Thoracic aorta (tissue), 2 donors: ENCODE measurements at places on chromosomes 1 and 21.

GRCh38 chr1:213724640-213725536, 262.9 kb upstream of the PROX1 start:
- DNase-seq, result no peak

- no peak for DNase-seq
Measured at GRCh38 chr1:184866991-184867788, 107.1 kb downstream of the NIBAN1 start.

DNA sequence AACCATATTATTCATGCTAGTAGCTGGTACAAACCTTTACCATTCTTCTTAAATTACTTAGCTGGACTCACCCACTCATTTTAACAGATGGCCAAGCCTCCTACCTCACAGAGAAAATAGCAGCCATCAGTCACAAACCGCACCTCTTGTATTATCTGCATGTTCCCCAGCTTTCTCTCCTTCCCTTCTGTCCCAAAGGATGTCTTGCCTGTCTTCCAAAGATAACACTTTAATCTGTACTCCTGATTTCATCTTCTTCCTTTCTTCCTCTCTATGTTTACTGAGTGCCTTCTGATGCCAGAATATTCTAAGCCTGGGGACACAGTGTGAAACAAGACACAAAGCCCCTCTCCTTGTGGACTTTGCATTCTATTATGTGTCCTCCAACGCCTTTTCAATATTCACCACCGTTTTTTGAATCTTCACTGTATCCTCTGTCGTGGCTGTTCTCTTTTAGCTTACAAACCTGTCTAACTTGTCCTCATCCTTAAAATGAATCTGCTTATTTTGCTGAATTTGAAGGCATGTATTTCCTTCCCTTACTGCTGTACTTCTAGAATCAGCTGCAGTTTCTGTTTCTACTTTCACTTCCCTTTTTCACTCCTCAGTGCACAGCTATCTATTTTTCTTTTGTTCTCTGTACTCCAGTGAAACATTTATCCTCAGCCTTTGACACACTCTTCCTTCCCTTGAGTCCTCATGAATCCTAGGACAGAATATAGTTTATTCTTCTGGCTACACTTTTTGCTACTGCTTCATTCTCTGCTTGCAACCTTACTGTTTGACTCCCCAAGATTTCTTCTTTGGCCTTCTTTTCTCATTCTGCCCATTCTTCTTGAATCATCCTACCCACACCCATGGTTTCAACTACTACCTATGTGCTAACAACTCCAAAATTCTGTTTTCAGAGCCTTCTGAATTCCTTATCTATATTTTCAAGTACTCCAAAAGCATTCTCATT, 216.9 kb upstream of the SAMSN1 start:
- DNase-seq, result no peak

GRCh38 chr1:38833146-38833545, 26.4 kb downstream of the RRAGC start:
- DNase-seq, result no peak

GRCh38 chr1:111470596-111470995, 3.2 kb upstream of the C1orf162 start:
- DNase-seq, result no peak

- no peak for DNase-seq
Measured at GRCh38 chr1:159895286-159895685, 4.7 kb downstream of the CFAP45 start.

GRCh38 chr1:89524369-89525168, at the start of gene LRRC8B:
Gene LRRC8B, plus strand, starts transcription at chr1:89524829. Its CDS starts 57,822 bp downstream, at chr1:89582651.
- peak; percentile 41 for DNase-seq

GRCh38 chr1:41417746-41418145, 56.5 kb downstream of the FOXO6 start:
- no peak for DNase-seq

DNA sequence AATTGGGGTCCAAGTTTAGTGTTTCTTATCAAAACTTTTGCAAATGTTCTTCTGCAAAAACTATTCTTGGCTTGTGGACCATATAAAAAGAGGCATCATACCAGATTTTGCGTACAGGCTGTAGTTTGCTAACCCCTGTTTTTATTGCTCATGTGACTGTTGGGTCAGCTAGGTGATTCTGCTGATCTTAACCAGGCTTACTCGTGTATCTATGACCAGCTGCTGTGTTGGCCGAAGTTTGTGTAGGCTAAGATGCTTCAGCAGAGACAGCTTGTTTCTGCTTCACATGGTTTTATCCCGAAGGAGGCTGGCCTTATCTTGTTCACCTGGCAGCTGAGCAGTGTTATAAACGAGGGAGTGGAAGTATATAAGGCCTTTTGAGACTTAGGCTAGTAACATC, 38.2 kb downstream of the POU2F1 start:
- DNase-seq, result no peak

- DNase-seq, result no peak
Measured at GRCh38 chr1:207845109-207845508, 65.8 kb downstream of the CD34 start.

- DNase-seq, result no peak
Measured at GRCh38 chr1:232856541-232856940, 51.3 kb downstream of the MAP10 start.

- no peak for DNase-seq
Measured at GRCh38 chr21:42850866-42851391, 28.4 kb downstream of the WDR4 start.

DNA sequence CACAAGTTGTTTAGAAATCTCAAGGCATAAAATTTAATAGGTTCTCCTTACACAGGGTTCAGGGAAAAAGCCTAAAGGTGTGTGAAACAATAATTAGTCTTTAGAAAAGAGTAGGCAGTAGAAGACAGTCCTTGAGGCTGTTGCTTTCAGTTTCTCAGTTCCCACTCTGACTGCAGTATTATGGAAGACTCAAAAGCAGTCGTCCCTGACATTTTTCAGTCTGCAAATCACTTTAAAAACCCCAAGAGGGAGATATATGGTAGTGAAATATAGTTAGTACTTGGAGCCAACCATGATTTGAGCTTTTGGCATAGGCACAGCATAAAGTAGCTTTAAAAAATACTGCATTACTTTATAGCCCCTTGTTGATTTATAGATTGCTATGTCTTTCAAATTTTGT, 299.7 kb downstream of the OLFM3 start:
- no peak for DNase-seq

- no peak for DNase-seq
Measured at GRCh38 chr1:46697053-46697452, 21.9 kb downstream of the EFCAB14 start.

DNA sequence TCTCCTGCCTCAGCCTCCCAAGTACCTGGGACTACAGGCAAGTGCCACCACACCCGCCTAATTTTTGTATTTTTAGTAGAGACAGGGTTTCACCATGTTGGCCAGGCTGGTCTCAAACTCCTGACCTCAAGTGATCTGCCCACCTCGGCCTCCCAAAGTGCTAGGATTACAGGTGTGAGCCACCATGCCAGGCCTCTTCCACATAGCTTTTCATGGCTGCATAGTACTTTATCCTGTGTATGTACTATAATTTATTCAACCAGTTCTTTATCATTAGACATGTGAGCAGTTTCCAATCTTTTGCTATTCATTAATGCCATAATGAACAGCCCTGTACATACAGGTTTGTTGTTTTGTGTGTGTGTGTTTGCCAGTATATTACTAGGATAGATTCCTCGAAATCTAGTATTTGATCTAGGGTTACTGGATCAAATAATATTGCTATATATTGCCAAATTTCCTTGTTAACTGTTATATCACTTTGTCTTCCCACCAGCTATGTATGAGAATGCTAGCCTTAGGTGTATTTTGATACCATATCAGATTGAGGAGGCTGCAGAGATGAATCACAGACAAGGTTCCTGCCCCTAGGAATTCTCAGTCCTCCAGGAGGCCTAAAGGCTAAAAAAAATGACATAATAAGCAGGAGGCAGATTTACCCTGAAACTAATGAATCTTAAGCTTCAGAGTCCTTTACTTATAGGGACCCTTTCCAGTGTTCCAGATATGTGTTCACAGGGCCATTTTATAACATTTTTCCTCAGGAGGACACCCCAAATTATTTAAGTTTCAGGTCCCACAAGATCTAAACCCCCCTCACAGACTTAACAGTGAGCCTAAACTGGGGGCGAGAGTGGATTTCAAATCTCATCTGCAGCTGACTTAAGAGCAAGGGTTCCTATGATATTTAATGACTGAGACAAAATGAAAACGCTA, 2.1 kb upstream of the PDIK1L start:
- no peak for DNase-seq

- no peak for DNase-seq
Measured at GRCh38 chr1:165439330-165439729, 5.6 kb downstream of the RXRG start.

DNA sequence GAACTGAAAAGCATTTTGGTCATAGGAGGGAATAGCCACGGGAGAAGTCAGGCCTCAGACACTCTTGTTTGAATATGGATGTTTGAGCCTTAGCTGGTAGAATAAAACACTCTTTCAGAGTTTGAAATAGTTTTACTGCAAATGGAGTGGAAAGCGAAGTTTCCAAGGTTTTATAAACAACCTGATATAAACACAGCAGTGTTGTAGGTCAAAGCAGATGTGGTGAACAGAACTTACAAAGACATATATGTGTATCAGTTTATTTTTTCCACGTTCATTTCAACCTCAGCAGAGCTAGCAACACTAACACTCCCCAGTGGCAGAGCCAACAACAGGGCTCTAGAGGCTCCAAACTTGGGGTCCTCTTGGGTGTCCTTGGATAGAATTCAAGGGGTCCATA, 89.9 kb downstream of the WLS start:
- no peak for DNase-seq

- DNase-seq, result no peak
Measured at GRCh38 chr21:45041351-45041805, 33.0 kb upstream of the ADARB1 start.

DNA sequence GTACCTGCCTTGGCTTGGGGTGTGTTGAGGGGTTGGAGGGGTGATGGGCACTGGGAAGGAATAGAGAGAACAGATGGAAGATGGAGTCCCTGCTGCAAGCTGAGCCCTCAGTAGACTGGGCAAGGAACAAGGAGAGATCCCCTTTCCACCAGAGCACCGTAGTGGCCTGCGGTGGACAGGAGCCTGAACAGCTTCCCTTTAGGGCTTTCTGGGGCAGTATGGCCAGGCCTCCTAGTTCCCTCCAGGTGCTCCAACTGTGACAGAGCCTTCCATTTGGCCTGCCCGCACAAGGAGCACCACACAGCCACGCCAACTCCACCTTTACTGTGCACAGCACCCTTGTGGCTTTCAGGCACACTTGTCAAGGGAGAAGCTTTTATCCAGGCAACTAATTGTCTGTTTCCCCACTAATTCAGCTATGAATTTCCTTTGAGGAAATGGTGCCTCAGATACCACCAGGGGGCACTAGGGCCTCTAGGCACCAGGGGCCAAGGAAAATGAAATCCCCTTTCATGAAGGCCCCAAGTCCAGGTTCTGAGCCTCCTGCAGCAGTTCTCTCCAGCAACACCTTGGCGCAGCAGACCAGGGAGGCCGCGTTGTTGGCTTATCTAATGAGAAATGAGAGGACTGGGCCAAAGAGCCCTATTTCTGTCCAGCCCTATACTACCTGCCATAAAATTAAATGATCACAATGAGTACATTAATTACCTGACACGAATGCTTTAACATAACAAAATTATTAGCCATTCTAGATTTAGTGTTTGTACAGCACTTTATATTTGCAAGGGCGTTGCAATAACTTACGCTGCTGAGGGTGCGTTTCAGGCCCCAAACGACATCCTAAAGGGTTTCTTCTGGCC, 23.1 kb upstream of the ERI3 start:
- no peak for DNase-seq

- no peak for DNase-seq
Measured at GRCh38 chr1:13549521-13549920, 34.1 kb upstream of the PDPN start.

DNA sequence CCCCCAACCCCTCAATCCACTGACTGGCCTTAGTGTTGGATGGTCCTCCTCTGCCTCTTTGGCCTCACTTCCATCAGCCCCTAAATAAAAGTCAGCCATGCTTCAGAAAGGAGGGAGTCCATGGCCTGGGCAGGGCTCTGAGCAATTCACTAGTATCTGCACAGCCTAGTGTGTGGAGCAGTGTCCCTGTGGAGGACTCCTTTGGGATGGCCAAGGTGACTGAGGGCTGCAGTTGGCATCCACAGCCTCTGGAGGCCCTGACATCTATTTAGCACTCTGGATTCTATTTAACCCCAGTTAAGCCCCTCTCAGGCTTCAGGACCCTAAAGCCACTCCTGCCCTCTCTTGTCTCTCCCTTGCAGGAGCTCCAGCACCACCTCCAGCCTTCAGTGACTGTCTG, 3.6 kb downstream of the THEM5 start:
- no peak for DNase-seq

DNA sequence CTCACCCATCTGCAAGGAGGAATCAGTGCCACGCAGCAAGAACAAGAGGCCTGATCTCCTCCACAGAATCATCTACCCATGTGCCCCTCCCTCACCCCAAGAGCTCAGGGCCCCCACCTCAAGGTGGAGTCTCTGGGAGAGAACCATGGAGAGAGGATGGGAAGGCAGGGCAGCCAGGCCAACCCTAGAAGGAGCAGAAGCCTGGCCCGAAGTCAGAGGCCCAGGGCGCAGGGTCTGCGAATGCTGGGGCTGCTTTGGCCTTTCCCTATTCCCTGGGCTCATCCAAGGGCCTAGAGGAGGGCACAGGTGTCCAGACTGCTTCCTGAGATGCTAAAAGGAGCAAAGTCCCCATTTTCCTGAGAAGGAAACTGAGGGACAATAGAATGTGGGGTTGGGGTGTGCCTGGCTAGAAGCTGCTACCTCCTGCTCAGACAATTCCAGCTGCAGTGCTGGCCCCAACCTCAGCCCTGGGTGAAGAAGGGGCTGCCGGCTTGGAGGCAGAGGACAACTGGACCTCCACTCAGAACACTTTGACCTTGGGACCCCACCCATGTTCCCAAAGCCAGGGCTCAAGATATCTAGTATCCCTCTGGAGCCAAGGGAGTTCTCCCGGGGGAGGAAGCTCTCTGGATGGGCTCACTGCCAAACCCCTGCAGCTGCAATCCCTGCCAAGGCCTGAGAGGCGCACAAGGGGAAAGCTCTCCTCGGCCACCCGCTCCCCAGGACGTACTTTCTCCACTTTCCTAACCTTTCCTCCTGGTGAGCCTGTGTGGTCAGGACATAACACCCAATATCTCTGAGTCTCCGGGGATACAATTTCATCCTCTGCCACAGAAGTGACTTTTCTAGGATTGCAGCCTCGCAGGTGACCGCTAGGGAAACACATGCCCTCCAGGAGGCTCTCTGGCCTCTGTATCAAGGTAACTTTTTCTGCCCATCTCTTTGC, 16.6 kb upstream of the LEMD1 start:
- DNase-seq, result peak; percentile 17

DNA sequence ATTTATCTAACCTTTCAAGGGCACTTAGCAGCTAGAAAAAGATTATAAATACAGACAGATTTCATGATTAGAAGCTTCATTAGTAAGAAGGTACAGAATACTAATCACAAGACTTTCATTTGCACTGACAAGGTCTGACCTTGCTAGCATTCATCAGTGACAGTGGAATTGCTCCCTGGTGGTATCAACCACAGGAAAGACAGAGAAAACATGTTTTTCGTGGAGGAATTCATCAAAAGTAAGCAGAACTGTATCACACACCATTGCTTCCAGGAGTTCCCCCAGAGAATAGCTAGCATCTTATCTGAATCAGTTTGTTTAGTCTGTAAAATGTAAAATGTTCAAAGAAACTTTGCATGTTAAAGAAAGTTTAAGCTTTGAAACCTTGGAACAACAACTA, 20.6 kb upstream of the CRB1 start:
- DNase-seq, result no peak
